ENCODE measurements at places on chromosomes 7 and 10.

DNA sequence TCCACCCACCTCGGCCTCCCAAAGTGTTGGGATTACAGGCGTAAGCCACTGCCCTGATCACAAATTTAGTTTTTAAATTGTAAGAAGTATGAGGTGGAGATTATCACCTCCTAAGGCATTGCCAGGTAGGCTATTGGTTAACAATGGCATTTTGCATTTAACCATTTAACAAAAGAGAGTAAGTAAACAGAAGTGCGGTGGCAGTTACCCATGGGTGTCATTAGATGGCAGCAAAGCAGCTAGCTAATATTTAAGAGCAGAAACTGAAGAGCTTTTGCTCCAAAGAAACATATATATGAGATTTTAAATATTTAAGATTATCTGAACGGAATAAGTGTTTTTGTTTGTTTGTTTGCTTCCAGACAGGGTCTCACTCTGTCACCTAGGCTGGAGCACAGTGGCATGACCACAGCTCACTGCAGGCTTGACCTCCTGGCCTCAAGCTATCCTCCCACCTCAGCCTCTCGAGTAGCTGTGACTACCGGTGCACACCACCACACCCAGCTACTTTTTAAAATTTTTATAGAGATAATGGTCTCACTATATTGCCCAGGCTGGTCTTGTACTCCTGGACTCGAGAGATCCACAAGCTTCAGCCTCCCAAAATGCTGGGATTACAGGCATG is 325.5 kb upstream of the C7orf33 start:
- no peak for DNase-seq

DNA sequence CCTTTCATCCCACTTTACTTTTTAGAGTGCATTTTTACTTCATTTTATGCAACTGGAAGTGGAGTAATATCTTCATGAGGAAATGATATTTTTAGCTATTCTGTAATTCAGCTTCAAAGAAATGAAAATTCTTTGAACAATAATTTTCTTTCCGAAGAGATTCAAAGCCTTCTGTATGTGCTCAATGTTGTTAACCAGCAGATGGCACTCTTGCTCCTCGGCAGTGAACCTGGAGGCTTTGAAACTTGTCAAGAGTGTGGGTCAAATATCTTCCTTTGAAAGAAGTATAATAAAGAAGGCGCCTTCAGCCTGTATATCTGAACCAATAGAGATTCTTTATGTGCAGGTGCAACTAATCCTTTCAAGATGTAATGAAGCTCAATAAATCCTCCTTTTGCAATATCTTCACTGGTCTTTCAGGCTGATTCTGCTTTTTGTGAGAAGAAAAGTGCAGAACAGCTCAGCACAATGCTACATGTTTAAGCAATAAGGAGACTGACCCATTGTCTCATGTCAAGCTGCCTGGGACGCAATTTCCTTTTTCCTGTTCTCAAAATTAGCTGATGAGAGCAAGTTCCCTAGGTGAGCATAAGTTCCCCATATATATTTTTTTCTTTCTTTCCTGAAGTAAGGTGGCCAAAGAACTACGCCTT is 258.4 kb downstream of the SEMA3A start:
- peak; percentile 50 for DNase-seq

GRCh38 chr10:18576586-18576985 is 74.8 kb downstream of the NSUN6 start:
- no peak for DNase-seq

DNA sequence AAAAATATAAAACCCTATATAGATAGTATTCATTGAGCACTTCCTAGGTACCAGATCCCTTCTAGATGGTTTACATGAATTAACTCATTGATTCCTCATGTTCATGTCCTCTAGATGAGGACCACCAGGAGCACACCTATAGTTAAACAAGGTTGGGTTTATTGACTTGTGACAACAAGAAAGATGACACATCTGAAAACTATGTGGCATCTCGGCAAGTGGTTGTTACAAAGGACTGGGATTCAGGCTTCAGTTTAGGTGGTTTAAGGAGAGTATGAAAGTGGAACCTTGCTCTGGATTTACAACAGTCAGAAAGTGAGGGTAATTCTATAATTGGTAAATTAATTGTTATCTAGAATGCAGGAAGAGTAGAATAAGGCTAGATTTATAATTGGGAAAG is 99.0 kb upstream of the PHF14 start:
- DNase-seq: no peak

DNA sequence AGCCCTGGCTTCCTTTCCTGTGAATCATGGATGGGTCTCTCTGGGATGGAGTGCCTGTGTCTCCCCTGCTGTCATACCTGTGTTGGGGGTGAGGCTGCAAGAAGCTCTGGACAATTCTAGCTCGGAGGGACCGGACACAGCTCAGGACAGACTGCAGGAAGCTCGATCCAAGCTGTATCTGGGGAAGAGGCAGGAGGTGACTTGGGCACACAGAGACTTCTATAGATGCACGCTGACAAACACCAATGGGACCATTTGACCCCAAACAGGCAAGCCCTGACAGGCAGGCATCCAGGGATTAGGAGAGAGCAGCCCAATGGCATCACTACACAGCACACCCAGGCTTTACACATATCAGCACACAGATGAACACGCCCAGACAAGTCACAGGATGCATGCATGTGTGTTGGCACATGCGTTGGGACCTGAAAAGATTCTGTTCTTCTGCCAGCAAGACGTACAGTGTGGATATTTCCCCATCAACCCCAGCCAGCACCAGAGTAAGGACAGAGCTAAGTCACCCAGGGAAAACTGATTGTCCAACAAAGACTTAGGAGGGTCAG is 4.5 kb downstream of the LLCFC1 start:
- no peak for DNase-seq

GRCh38 chr10:11589738-11590137 is 21.7 kb downstream of the USP6NL start:
- DNase-seq: no peak

DNA sequence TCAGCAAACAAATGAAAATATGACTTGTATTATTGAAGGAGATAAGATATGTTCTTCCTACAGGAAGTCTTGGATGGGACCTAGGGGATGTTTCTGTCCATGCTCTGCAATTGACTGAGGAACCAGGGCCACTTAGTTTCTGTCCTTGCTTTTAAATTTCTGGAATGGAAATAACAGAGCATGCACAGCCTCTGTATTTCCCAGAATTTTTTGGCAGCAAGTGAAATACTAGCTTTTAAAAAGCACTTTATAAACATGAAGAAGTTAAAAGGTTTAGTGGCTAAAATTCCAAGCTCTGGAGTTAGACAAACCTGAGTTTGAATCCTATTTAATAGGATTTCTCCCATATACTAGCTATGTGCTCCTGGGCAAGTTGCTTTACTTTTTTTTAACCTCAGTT is 127.7 kb upstream of the FZD8 start:
- DNase-seq: no peak

GRCh38 chr10:95814011-95814727 is 58.2 kb downstream of the ENTPD1 start:
- peak; percentile 15 for DNase-seq

DNA sequence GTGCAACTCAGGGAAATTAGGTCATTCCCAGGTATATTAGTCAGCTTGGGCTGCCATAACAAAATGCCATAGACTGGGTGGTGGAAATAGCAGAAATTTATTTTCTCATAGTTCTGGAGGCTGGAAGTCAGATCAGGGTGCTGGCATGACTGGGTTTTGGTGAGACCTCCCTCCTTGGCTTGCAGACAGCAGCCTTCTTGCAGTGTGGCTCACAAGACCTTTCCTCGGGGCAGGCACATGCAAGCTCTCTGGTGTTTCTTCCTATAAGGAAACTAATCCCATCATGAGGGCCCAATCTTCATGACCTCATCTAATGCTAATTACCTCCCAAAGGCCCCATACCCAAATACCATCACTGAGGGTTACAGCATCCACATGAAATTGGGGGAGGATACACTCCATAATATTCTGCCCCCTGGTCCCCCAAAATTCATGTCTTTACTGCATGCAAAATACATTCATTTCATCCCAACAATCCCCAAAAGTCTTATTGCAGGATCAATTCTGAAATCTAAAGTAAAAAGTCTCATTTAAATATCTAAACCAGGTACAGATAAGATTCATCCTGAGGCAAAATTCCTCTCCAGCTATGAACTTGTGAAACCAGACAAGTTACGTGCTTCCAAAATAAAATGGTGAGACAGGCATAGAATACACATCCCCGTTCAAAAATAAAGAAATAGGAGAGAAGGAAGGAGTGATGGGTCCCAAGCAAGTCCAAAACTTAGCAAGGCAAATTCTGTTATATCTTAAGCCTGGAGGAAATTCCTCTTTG is 17.4 kb upstream of the CBLL1 start:
- DNase-seq: no peak

GRCh38 chr7:101162551-101163278 is 2.7 kb downstream of the VGF start:
- DNase-seq: peak; percentile 55

GRCh38 chr7:45132708-45133320 is 21.3 kb upstream of the TBRG4 start:
- DNase-seq: no peak

GRCh38 chr7:127437837-127438236 is 45.3 kb upstream of the ZNF800 start:
- DNase-seq: no peak

- no peak for DNase-seq
These were observed 382.6 kb downstream of the LRMDA start for GRCh38 chr10:75814014-75814413.

GRCh38 chr7:15593382-15593781 is 31.6 kb upstream of the AGMO start:
- no peak for DNase-seq

DNA sequence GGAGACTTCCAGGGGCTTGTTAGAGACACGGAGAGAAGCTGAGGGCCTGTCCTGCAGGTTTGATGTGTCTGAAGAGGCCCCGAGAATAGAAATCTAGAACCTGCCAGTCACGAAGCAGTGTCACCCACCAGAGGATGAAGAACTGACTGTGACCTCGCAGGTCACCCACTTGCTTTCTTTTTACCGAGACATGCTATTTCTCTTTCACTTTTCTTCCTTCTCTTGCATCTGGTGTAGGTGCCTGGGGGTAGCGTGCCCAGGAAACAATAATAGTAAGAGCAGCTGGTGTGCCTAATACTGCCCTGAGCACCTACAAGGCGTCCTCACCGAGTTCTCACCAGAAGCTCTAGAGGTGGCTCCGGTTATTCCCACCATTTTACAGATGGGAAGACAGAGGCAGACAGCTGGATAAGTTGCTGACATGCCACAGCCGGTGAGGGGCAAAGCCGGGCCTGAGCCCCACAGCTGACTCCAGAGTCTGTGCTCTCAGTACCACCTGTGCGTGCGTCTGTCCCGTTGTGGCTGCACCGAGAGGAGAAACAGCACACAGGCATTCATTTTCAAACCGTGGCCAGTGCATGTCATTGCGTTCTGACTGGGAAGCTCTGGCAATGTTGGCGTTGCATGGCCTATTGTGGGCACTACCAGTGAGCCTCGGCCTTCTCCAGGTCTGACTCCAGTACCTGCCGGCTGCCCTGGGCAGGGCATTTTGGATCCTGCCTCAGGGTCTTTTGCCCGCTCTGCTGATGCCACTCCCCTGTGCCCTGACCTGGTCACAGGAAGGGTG is 7.8 kb downstream of the CHST3 start:
- DNase-seq: no peak

- DNase-seq: no peak
These were observed 152.6 kb downstream of the SLC16A9 start for GRCh38 chr10:59557052-59557451.

DNA sequence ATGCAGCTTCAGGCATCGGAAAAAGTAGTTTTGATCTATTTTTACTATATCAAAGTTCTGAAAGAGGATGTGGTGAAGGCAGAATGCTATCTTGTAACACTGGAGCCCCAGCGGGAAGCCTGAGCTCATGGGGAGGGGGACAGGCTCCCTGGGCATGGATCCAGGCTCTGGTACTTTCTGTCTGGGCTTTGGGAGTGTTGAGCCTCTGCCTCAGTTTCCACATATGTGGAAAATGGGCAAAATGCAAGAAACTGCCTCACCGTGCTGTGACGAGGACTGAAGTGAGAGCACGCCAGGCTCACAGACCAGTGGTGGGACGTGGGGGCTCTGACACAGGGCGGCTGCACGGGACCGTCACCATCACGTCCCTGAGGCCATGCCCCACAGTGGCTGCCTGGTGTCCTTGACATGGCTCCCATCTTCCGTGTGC is 182.9 kb upstream of the SHH start:
- no peak for DNase-seq

DNA sequence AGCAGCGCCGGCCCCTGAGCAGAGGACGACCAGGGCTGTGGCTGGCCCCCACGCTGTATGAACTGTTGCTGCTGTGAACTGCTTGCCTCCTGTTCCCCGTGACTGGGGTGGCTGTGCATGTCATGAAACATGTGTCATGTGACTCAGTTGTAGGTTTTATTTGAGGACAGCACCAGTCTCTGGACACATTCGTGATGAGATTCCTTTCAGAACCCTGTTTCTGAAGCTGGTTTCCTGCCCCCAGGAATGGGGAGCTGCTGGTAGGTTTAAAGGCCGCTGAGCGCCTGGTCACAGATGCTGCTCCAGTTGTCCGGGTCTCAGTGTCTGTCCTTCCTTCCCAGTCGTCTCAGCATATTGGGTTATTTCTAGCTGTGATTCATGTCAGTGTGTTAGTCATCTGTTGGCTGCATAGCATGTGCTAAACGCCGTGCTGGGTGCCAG is 79.1 kb upstream of the PPIF start:
- DNase-seq: no peak

- DNase-seq: no peak
These were observed 36.1 kb downstream of the XPNPEP1 start for GRCh38 chr10:109887243-109887642.

DNA sequence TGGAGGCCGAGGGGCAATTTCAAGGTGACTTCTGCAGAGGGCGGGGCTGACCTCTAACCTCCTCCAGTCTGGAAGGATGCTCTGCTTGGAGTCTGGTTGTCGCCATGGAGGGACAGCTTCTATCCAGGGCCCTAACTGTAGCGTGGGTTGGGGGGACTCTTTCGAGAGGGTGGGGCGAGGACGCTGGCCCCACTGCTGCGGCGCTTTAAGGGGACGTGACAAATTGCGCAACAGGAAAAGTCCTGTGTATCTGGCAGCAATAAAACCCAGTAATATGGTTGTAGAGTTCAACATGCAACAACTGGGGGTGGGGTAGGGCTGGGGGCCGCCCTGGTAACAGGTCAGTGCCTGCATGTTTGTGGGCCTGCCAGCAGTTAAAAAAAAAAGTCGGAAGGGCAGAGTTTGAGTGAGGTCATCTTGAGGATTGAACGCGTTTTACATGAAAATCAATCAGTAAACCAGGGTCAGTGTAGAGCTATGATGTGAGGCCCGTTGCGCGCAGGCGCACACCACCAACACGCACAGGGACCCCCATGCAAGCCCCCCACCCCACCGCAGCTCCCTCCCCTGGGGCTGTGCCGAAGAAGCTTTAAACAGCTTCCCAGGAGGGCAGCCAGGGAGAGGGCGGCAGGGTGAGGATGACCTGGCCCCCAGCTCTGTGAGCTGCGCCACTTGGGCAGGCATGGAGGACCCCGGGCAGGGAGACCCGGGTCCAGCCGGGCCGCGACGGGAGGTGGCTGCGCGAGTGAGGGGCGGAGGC is 4.3 kb downstream of the SHH start:
- DNase-seq: no peak

- no peak for DNase-seq
These were observed 228.4 kb downstream of the FANK1 start for GRCh38 chr10:126124668-126125349.

- no peak for DNase-seq
These were observed 151.6 kb upstream of the CACNA2D1 start for GRCh38 chr7:82595176-82595575.

Data from neural crest cell (in vitro differentiated cells).